Tongue (tissue), 3 donors: ENCODE measurements at places on chromosomes 1 and 21. TPM values are rescaled to one million over a fixed set of nuclear protein-coding genes. Genes with fewer than 3 reads are reported as not detected.
A peak's percentile ranks its signal among the peaks of the same experiment; 100 is the strongest.

The HSD3B2 gene
- total RNA-seq: not detected

The TIAM1 gene
- total RNA-seq: 28.0 TPM

GRCh38 chr1:43451157-43451591 lies 2.6 kb downstream of the HYI start:
- no peak for DNase-seq

The C8A gene
- not detected for total RNA-seq

The FCRL1 gene
- total RNA-seq: 1.2 TPM

DNA sequence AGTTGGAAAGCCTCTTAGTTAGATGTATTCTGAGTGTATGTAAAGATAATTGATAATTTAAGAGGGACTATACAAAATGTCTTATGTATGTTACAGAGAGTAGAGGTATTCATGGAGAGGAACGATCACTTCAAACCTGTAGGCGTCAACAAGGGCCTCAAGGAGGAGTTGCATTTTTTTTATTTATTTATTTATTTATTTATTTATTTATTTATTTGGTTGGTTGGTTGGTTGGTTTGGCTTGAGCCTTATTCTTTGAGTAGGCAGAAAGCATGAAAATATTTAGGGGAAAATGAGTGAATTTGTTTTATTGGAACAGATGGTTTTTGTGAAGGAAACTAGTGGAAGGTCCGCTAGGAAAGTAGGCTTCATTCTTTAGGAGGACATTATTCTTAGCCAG lies 8.5 kb downstream of the ANGPTL1 start:
- DNase-seq: no peak

DNA sequence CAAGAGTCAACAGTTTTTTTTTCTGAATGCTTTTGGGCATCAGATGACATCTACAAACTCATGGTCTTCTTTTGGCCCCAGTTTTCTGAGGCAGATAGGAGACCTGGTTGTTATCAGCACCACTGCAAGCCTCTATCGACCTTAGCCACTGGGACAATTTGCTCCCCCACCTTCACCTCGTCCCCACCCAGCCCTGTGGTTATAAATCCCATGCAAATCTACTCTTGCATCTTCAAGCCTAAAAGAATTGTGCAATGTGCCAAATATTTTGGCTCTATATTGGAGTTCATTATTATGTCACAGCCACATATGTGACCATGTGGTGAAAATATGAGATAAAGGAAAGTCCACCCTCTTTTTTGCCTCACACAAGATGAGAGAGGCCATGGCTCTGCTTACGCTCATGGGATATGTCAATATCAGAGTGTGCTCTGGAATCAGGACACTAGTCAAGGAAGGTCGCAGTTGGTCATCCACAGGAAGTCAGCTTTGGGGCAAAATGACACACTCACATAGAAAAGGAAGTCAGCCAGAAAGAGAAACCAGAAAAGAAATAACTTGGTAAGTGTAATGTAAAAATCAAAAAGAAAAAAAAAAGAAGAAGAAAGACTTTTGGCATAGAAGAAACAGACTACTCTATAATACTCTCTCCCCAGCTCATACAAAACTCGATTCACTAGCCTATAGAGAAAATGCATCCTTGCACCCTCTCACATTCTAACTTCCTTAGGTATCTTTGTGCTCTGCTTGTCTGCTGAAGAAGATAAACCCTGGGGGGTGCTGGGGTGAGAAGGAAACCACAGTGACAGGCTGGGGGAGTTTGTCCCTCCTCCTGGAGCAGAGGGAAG lies 21.2 kb downstream of the SLC30A10 start:
- DNase-seq: no peak

DNA sequence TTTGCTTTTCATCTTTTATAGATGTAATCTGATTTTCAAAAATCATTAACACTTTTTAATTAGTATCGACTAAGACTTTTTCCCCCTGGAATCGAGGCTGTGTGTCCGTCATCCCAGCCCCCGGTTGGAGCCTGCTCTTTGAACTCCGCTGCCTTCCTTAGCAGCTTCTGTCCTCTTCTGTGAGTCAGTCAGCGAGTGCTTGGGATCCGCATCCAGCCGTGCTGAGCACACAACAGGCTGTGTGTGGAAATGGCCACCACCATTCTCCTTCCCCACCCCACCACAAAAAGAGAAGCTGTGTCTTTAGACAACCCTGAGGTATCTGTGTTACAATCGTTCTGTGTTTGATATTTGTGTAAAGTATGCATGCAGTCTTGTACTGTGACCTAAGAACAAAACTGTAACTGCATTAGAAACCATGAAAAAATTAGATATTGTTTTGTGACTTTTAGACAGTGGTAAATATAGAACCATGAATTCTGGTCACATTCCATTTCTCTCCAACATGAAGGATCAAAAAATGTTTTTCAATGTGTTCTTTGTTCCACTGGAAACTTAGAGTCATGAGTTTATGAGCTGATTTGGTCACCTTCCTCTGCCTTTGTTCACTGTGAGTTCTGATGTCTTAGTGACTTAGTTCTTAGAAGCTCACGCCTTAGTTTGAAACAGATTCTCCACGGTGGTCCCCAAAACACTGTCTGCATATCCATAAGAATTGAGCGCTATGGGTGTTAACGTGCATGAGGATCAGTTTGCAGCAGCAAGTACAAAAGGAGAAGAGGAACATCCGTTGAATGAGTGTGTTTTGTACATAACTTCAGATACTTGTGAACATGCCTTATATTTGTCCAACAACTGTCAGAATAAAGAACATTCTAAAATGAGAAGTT lies 64.7 kb downstream of the VPS26C start:
- no peak for DNase-seq

DNA sequence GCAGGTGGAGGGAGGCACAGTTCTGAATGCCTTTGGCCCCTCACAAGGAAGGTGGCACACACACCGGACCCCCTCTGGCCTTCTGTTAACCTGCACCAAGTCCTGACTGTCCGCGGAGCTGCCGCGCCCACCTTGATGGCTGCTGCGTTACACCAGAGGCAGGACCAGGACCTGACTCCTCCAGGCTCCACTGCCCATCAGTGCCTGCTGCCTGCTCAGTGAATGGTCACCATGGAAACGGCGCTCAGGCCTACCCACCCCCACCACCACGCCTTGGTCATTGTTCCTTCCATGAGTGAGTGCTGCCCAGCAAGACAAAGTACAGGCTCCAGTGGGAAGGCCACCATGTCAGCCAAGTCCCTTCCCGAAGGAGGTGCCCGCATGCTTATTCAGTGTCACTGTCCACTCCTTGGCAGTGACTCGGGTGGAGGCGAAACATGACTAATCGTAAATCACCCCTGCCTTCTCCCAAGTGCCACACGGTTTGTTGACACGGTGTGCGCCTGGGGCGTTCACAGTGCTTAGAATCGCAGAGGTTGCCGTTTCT lies 57.3 kb downstream of the SLC37A1 start:
- no peak for DNase-seq

The TAF12 gene
- 30.3 TPM for total RNA-seq

The DRAXIN gene
- total RNA-seq: 0.31 TPM

DNA sequence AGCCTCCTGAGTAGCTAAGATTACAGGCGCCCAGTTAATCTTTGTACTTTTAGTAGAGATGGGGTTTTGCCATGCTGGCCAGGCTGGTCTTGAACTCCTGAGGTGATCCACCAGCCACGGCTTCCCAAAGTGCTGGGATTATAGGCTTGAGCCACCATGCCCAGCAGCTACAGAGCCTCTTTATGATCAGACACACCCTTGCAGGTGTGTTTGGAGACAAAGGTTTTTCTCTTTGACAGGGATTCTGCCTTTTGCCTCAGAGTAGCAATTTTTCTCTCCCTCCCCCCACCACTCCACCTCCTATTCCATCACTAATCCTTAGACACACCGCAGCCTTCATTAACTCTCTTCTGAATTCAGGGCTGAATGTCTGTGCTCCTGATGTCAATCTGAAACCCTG lies 152.2 kb upstream of the NFIA start:
- no peak for DNase-seq

- no peak for DNase-seq
Measured at GRCh38 chr1:41656068-41656467, 171.6 kb upstream of the EDN2 start.

The AGT gene
- 21.8 TPM for total RNA-seq

DNA sequence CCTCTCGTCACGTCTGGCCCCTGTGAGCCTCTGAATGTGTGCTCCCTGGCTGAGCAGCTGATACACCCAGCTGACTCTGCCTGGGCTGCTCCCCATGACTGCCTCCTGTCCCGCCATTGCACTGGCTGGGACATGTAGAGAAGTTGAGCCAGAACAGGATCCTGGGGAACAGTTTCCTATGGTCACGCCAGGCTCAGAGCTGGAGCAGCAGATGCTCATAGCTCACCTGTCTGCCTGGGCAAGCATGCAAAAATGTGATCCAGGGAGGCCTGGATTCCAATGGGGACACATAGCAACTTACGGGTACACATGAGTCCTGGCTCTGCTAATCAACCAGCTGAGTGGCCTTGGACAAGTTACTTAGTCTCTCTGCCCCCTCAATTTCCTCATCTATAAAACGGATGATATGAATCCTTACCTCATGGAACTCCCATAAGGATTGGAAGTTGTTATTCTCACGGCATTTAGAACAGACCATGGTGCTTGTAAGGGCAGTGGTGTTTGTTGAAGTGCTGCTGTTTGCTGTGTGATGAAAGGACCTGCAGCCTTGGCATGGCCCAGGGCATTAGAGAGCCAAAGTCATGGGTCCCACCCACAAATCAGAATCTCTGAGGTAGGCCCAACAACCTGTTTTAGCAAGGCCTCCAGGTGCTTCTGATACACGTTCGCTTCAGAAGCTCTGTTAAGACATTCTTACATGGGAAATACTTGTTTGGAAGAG lies 150.3 kb upstream of the VANGL1 start:
- no peak for DNase-seq

DNA sequence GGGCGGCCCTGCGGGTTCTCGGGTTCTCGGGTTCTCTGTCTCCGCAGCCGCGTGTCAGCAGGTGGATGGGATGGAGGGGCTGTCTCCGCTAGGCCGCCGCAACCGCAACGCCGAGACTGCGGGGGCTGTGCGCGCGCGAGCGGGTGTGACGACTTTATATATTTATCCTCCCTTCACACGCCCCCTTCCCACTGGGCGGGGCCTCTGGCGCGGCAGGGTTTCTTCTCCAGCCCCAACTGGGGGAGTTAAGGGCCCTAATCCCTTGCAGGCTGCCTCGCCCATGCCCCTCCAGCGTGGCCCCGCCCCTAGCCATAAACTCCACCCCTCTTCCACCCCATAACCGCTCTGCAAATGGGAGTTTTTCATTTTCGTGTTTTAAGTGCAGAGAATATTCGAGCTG lies 3.4 kb downstream of the IGSF21 start:
- no peak for DNase-seq

GRCh38 chr1:158272681-158273080 lies 17.0 kb upstream of the CD1C start:
- no peak for DNase-seq

The IVNS1ABP gene
- 101 TPM for total RNA-seq

The ARHGAP29 gene
- 59.6 TPM for total RNA-seq

DNA sequence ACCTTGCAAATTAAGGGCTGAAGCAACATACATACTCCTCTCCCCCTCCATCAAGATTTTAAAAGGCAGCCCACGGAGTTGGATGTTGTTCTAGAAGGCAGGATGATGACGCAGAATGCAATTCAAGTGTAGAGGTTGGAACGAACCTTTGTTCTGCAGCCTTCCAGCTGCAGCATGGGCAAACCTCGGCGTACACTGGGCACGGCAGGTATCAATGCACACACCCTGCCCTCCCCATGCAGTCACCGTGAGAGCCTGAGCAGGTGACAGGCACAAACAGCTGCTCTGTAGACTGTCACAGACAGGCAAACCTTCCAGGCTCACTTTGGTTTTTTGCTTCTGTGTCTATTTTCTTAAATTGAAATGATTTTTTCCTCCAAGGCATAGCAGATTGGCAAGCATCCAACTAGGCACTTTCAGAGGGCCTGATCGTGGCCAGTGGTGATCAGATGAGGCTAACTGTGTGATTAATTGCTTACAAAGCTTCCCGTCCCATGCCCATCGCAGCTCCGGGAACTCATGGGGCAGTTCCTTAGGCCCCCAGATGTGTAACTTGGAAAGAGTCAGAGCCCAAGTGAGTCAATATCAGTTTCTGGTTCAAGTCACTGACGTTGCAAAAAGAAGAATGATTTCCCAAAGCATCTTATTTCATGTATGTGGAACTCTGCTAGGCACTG lies 82.3 kb downstream of the ITPKB start:
- no peak for DNase-seq

- DNase-seq: no peak
Measured at GRCh38 chr1:51526248-51526647, 7.2 kb upstream of the EPS15 start.

DNA sequence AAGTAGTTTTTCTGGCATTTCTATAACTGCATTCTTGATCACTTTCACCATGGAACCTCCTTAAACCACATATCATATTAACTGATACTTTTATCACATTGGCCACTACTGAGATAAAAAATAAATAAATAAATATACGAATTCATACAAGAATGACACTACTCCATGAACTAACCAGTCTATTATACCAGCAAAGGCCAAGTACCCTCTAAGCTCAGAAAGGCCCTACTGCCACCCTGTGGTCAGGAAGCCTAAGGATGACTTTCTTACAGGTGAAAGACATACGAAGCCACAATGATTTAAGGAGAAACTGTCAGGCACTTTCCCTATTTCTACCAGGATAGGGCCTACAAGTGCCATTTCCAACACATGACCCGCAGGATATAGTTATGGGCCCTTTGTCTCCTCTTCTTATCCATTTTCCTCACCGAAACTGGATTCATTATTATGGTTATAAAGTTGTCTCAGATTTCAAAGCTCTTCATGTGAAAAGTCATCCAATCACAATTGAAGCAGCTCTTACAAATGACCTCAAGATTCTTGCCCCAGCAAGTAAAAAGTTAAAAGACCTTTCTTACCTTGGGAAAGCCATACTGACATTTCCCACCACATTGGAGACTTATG lies 23.9 kb downstream of the DNAJC8 start:
- peak; percentile 63 for DNase-seq

The OLIG2 gene
- not detected for total RNA-seq

The OR2T2 gene
- total RNA-seq: not detected

DNA sequence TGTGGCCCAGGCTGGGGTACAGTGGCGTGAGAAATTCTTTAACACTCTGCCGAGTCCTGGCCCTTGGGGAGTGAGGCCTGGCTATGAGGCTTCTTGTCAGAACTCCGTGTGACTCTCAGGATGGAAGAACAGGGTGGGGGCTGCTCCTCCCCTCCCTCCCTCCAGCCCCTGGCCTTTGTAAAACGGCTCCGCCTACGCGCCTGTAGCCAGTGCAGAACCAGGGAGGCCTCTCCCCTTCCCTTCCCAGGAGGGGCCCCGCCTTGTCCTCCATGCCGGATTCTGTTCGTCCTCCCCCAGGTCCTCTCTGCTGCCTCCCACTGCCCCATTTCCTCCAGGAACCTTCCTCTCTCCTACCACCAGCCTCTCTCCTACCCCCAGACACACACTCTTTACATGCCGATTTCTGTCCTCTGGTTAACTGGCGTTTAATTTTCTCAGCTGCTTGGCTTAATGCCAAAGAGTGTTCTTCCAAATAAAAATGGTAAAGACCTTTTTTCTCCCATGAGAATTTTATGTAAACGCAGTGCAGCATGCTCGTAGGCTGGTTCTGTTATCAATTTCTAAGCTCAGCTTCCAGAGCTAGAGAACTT lies 21.0 kb downstream of the PDE9A start:
- peak; percentile 92 for DNase-seq
